ENCODE measurements at places on chromosomes 11 and 22.
A peak's percentile ranks its signal among the peaks of the same experiment; 100 is the strongest.

DNA sequence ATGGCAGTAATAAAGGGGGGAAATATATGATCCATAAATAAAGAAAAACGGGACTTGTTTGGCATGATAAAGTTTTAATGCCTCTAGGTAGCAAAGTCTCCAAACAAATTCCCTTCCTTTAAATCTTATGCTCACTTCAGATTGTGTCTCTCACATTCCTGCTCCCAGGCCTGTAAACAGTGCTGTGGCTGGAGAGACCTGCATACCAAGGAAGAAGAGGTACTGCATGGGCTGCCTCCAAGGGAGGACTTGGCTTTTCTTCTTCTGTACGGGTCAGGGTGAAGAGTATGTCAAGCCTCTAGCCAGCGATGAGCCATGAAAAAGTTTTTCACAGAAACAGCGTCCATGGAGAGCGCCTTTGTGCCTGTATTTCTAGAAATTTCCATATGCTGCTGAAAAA lies 161.8 kb downstream of the KIRREL3 start:
- DNase-seq = no peak

GRCh38 chr11:56271092-56271491 lies 2.9 kb upstream of the OR5T1 start:
- no peak for DNase-seq

- DNase-seq = no peak
These were observed 458.4 kb downstream of the MIAT start for GRCh38 chr22:27115816-27116256.

GRCh38 chr11:76614471-76615179 lies 55.9 kb downstream of the LRRC32 start:
- no peak for DNase-seq

DNA sequence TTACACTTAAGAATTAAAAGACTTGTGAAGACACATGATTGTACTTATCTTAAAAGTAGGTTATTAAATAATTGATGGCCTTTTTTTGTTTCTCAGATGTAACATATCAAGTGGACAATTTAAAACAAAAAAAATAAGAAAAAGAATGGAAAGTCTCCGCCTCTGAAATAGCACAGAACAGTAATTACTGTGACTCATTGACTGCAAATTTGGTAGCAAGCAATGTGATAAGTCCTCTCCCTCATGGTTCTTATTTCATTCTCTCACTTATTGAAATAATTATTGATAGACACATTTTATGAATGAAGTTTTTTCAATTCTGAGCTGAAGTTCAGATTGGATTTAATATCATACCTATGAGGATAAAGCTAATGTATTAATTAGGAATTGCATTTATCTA lies 717.9 kb upstream of the LUZP2 start:
- no peak for DNase-seq

DNA sequence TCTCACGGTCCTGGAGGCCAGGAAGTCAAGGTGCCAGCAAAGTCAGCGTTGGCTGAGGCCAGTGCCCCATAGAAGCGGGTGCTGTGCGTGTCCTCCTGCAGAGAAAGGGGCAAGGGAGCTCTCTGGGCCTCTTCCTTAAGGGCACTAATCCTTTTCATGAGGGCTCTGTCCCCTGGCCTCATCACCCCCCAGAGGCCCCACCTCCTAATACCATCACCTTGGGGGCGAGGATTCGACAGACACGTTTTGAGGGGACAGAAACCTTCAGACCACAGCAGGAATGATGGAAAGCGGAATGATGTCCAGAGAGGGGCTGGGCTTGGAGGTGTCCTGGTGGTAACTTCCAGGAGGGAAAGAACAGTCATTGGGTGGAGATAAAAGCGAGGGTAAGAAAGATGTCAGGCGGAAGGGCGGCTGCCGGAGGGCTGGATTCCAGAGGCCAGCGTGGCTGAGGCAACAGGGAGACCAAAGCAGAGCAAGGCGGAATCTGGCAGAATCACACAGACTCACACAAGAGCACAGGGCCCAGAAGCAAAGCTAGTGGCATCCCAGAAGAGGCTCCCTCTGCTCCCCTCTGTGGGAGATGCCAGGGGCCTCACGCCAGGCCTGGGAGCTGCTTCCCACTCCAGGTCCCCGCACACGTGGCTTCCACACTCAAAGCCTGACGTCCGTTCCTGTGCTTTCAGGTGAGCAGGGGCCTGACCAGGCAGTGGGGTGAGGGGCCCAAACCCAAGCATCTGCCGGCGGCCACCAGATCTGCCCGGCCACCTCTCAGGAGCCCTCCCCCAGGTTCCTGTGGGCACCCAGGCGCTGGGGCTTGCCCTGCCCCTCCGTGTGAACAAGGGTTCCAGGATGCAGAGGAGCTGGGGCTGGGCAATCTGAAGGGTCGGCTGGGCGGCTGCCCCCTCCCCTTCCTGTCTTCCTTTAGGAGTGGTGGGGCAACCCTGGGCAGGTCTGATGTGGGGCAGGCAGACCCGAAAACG lies 784.5 kb downstream of the BRD1 start:
- DNase-seq = no peak

DNA sequence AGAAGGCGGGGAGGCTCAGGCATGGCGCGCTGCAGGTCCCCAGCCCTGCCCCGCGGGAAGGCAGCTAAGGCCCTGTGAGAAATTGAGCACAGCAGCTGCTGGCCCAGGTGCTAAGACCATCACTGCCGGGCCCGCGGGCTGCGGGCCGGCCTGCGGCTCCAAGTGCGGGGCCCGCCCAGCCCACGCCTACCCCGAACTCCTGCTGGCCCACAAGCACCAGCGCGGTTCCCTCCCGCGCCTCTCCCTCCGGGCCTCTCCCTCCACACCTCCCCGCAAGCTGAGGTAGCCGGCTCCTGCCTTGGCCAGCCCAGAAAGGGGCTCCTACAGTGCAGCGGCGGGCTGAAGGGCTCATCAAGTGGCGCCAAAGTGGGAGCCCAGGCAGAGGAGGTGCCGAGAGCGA lies 4.6 kb upstream of the RDX start:
- DNase-seq = no peak

DNA sequence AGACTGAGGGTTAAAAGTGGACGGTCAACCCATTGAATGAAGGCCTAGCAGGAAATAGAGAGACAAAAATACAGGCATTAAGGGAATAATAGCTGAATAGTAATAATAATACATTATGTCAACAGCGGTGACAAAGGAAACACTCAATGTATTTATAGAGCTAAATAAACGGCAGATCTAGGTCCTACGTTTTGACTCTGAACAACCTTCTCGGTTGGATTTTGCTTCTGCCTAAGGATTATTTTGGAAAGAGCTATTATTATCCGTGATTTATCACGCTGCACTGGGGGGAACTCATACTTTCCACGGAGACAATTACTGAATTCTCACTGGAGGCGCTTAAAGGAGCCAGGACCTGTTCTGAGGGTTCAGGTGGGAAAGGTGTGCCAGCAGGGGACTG lies 118.2 kb upstream of the KIRREL3 start:
- DNase-seq = peak; percentile 34

GRCh38 chr22:30731658-30732057 lies 37.0 kb downstream of the OSBP2 start:
- DNase-seq = no peak

DNA sequence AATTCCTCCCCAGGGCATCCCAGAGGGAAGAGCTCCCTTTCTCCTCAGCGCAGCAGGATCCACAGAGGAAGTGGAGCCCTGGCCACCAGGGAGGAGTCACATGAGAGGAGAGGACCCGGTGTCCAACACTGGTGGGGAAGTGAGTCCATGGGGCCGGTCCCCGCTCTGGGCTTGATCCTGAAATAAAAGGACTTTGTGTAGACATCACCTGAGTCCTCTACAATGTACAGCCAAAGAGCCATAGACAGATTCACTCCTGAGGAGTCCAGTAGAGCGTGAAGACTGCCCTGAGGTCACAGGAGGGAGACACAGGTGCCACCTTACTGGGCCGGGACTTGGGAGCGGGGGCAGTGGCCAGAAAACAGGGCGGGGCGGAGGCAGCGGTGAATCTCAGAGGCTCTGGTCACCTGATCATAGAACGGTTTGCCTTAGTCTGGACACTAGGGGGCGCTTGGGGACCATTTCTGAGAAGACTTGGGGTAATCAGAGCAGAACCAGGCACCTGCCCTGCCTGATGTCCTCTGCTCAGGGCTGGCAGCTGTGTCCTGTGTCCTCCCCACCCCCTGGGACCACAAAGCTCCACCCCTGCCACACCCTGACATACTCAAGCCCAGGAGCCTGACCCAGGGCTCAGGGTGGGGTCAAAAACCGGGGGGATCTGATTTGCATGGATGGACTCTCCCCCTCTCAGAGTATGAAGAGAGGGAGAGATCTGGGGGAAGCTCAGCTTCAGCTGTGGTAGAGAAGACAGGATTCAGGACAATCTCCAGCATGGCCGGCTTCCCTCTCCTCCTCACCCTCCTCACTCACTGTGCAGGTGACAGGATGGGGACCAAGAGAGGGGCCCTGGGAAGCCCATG lies 112.7 kb downstream of the VPREB1 start:
- DNase-seq = peak; percentile 59

DNA sequence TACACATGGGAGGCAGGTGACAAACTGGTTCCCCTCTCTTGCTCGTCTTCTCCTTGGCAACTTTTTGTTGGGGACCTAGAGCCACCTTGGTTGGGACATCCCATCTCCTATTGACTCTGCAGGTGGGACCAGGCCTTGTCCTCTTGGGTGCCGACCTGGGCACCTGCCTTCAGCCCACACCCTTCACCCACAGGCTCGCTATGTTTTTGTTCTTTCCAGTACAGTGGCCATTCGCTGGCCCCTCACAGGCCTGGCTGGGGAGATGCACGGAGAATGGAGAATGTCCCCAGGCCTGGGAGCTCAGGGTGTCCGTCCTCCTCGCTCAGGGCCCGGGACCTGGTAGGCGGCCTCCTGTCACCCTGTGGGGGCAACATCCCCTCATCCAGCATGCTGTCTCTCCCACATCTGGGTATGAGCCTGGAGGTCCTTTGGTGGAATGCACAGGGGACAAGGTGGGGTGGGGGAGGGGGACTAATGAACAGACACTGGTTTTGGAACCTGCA lies 14.9 kb upstream of the OMP start:
- DNase-seq = no peak

DNA sequence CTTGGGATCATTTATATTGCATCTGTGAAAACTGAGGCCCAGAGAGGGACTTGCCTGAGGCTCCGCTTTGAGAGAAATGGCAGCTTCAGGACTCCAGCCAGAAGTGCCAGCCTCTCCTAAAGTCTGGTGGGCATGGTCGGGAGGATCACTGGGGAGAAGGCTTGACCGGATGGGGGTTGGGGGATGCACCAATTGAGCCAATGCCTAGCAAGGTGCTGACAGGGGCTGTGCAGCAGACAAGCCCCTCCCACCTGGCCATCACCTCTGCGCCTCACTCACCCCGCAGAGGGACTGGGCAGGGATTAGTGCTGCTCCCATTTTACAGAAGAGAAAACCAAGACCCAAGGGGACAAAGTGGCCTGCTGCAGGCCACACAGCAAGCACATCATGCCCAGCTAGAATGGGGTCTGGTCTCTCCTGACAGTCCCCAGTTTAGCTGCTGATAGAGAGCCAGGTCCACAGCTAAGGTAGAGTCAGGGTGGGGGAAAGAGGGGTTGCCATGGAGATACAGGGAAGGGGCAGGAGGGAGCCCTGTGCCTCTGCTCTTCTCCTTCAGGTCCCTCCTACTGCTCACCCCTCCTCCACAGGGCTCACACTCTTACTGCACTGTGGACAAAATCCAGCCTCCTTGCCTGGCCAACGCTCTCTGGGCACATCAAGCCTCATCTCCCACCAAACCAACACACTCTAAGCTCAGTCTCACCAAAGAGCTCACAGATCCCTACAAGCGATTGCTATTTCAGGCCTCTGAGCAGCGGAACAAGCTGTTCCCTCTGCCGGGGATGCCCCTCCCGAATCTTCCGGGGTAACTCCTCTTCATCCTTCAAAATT lies 29.5 kb downstream of the TEF start:
- DNase-seq = no peak

DNA sequence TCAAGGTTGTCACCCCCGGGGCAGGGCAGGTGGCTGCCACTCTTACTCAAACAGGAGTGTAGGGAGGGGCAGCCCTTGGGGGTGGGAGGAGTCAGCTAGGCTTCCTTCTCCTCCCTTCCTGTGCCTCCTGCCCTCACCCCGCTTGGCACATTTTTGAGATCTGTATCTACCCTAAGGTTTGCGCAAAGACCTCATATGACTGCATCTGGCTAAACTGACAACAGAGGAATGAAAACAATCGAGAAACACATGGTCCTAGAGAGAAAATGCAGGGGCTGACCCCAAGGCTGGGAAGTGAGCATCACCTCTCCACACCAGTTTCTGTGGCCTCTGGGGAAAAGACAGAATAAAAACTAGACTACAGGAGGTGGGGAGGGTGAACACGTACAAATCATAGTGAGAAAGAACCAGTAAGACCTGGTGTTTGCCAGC lies 28.1 kb downstream of the IGSF9B start:
- no peak for DNase-seq

- DNase-seq = no peak
These were observed 2.3 kb downstream of the TSPAN18 start for GRCh38 chr11:44729063-44729462.

DNA sequence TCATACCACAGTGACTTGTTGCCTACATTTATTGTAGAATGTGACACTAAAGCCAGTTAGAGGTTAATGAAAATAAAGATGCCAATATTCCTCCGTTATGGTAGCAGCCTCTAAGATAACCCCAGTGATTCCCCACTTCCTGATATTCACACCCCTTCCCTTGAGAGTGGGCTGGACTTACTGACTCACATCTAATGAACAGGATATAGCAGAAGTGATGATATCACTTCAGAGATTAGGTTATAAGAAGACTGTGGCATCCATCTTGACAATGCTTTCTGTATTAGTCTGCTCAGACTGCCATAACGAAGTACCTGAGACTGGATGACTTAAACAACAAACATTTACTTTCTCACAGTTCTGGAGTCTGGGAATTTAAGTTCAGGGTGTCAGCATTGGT lies 149.6 kb upstream of the MTNR1B start:
- DNase-seq = no peak

- no peak for DNase-seq
These were observed 3.7 kb downstream of the POLR2L start for GRCh38 chr11:838441-839279.

GRCh38 chr11:130023204-130023603 lies 20.6 kb upstream of the PRDM10 start:
- DNase-seq = no peak

- DNase-seq = no peak
These were observed 437.8 kb upstream of the CADM1 start for GRCh38 chr11:115942011-115942410.

DNA sequence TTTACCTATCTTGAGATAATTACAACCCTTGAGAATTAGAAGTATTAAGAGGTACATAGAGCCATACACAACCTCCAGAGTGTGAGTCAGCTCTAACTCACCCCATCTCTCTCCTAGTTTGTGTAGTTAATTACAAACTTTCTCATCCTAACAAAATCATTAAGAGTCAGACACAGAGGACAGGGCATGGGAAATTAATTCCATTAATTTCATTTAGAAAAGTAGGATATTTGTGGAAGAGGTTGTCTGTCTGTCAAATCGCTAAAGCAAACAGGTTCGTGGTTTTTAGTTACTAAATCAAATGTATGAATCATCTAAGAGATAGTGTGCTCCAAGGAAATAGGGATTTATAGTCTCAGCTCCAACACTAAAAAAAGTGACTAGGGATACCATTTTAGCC lies 1261.4 kb upstream of the TENM4 start:
- DNase-seq = no peak

Measured in muscle of arm (tissue), 14 donors.